Stimulated activated CD4-positive, alpha-beta T cell treated with anti-CD3 and anti-CD28 coated beads, TNF-alpha, amount 100 ng/mL, for 1 hour (primary cell): ENCODE measurements at places on chromosomes 3 and 15.
A peak's percentile ranks its signal among the peaks of the same experiment; 100 is the strongest.

DNA sequence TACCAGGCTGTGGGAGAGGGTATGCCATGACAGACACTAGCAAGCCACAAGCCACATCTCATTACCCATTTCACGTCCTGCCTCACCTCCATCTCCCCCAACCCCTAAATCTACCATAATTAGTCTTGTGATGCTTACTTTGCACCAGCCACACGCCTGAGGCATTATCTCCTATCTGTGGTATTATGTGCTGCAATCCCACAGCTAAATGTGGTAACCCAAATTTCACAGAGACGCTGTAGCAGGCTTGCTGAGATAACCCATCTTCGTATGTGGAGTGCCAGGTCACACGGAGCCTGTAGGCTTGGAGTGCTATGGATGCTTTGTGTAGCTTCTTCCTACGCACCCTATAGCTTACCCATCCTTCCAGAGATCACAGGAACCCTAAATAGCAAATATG, 256.7 kb upstream of the KCNH8 start:
- no peak for DNase-seq

DNA sequence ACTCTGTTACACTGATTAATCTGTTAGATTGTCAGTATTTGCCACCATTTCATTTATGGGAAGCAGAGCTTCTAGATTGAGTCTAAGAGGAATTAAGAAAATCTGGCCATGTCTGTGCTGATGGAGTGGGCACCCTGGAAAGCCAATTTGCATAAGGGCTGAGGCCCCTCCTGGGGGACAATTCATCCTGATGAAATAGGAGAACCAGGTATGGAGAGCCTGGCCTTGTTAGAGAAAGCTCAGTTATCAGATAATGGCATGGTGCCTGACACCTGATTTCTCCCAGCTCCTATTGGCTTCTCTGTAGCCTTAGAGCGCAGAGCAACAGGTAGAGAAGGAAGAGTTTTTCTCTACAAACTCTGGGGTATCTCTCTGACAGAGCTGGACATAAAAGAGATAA, 114.2 kb downstream of the EBLN2 start:
- no peak for DNase-seq

DNA sequence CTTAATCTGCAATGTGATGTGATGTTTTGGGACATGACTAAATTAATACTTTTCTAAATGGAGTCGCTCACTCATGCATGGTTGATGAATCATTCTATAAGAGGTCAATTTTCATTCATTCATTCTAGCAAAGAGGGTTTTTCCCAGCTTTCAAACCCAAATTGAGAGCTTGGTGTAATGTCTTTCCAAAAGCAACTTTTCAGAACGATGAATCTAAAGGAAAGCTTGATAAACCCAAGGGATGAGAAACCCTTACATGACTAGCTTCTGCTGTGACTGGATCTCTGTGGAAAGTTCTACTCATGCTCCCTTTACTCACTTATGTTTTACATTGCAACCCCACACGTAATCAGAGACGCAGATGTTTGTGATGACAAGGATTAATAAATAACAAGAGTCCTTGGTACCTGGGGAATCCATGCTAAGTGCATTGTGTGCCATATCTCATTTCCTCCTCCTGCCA, 47.7 kb downstream of the PDZRN3 start:
- no peak for DNase-seq

DNA sequence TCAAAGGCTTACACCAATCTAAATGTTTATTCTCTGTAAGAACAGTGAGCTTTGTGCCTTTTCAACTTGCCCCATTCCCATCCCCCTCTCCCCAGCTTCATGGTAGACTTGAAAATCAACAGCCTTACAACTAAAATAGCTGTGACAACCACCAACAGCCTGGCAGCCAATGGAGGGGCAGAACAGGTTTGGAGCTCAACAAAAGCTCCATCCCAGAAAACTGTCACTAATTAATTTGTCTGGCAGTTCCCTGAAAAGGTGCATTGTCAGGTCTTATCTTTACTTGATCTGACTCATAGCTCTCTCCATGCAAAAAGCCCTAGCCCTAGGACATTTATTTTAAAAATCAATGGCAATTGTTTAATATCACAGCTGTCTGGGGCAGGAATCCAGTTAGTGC, 22.6 kb downstream of the MTHFS start:
- no peak for DNase-seq

DNA sequence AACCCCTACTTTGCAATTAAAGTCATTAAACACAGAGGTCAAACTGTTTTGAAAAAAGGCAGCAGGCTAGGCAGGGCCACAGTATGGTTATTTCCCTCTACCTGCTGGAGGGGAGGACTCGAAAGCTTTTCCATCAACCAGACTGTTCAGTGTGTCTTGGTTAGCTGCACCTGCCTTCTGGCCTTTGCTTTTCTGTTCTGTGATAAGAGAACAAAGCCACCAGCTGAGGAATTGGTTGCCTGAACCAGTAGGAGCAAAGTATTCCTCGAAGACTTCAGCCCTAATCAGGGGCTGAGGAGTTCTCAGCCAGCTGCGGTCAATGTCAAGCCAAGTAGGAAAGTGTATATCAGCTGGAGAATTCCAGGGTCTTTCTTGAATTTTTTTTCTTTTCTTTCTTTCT, 132.5 kb downstream of the SOX2 start:
- DNase-seq, result no peak

- DNase-seq, result no peak
Measured at GRCh38 chr15:100017140-100017539, 283.9 kb upstream of the LYSMD4 start.

GRCh38 chr3:189839576-189839975, 208.4 kb downstream of the TP63 start:
- DNase-seq, result no peak

DNA sequence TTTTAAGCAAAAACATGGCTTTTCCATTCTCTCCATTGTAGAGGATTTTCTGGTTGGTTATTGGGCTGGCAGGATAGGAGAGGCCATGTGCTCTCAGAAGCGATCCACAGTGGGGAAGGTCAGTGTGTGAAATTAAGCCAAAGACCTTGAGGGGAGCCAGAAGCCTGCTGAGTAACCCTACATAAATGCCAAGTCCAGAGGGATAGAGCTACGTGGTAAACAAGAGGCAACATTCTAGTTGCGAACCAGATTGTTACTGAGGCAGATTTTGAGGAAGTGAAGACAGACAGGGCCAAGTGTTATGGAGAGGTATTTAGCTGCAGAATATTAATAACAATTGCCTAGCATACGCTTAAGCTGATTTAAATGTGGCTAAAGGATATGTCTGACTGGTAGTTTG, 592.8 kb upstream of the GBE1 start:
- DNase-seq, result no peak

GRCh38 chr3:169573148-169573547, 90.4 kb downstream of the MECOM start:
- no peak for DNase-seq

GRCh38 chr3:126582311-126582710, 23.6 kb upstream of the C3orf22 start:
- no peak for DNase-seq

DNA sequence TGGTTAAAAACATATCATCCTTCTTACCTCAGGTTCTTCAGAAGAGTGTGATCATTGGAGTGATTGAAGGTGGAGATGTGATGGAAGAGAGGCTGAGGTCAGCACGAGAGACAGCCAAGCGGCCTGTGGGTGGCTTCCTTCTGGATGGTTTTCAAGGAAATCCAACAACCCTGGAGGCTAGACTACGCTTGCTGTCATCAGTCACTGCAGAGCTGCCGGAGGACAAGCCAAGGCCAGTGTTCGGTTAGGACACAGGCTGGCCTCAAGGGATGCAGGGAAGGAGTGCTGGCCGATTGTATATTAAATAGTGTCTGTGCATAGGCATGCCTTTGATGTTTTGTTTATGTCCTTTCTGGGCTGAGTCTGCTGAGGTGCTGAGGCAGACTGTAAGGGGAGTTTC, 20.2 kb downstream of the QTRT2 start:
- DNase-seq, result no peak

- no peak for DNase-seq
Measured at GRCh38 chr15:63016234-63016633, 26.3 kb upstream of the TPM1 start.

GRCh38 chr15:55823191-55823670, 80.3 kb upstream of the PRTG start:
- DNase-seq, result no peak

- no peak for DNase-seq
Measured at GRCh38 chr3:130950641-130951040, 56.8 kb downstream of the ATP2C1 start.

DNA sequence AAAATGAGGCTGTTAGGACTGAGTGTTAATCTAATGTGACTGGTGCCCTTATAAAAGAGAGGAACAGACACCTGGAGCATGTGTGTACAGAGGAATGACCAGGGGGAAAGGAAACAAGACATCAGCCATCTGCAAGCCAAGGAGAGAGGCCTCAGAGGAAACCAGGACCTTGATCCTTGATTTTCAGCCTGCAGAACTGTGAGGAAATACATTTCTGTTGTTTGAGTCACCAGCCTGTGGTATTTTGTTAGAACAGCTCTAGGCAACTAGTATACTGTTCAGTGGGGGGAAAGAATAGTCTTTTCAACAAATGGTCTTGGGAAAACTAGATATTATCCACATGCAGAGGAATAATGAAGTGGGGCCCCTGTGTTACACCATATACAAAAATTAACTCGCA, 80.6 kb downstream of the CCR1 start:
- no peak for DNase-seq

DNA sequence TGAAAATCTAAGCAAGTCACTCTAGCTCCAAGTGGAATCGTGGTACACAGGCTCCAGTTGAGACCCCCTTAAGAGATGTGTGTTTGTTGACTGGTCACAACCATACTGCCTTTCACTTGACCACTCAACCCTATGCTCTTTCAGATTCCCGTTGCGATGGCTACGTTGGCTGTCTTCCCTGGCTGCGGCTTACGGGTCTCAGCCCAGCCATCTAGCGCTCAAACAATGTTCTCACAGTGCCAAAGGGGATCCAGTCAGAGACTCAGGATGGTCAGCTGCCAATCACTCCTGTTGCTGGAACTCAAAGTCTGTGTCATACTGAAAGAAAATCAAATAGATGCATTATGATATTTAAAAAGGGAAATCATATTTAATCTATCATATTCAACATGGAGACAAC, 237.6 kb downstream of the ITPR1 start:
- DNase-seq, result no peak

DNA sequence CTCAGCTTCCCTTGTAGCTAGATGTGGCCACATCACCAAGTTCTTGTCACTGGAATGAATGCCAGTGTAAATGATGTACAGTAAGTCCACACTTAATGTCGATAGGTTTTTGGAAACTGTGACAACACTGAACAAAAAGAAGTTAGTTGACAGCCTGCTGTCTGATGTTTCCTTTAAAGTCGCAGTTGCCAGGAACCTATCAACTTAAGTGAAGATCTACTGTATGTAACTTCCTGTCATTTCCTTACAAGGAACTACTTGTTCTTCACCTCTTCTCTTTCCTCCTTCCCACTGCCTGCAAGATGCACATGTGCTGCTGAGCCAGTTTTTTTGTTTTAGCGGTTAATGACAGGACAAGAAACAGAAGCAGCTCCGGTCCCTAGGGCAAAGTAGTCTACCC, 44.6 kb downstream of the HDGFL3 start:
- no peak for DNase-seq

GRCh38 chr15:44045217-44045616, 149.9 kb downstream of the FRMD5 start:
- no peak for DNase-seq

- peak; percentile 55 for DNase-seq
Measured at GRCh38 chr3:143121241-143122088, 1.9 kb downstream of the CHST2 start.

- DNase-seq, result no peak
Measured at GRCh38 chr15:99729920-99730319, 3.3 kb downstream of the LYSMD4 start.

- DNase-seq, result no peak
Measured at GRCh38 chr15:58528188-58528870, 96.5 kb downstream of the LIPC start.

DNA sequence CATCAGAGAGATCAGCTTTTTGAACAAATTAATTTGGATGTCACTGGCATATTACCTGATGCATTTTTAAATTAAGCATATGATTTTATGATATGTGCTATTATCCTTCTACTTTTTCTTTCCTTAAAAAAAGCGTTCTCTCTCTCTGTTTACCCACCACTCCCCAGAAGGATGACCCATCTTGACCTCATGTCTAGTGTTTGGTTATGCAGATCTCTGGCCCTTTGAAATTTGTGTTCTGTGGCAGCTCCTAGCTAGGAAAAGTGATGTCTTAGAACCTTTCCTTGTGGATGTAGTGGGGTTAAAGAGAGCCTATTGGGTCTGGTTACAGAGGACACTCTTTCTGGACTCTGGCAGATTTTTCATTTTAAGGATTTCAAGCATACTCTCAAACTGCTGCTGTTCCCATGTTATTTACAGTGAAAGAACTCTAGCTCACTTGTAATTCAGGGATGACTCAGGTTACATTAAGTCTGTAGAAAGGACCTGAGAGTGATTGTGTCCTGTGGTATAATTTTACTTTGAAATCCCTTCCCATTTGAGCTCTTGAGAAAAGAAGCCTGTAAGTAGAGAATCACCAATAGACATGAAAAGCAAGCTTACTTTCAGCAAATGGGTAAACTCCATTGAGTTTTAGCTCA, 23.8 kb downstream of the ARHGEF26 start:
- no peak for DNase-seq

GRCh38 chr3:14678015-14678503, 3.1 kb downstream of the C3orf20 start:
- no peak for DNase-seq

GRCh38 chr3:27176256-27176655, 192.9 kb downstream of the NEK10 start:
- DNase-seq, result no peak

- no peak for DNase-seq
Measured at GRCh38 chr3:127114337-127115070, 78.4 kb upstream of the PRR23E start.

- DNase-seq, result no peak
Measured at GRCh38 chr15:68958597-68958996, 28.3 kb downstream of the SPESP1 start.

DNA sequence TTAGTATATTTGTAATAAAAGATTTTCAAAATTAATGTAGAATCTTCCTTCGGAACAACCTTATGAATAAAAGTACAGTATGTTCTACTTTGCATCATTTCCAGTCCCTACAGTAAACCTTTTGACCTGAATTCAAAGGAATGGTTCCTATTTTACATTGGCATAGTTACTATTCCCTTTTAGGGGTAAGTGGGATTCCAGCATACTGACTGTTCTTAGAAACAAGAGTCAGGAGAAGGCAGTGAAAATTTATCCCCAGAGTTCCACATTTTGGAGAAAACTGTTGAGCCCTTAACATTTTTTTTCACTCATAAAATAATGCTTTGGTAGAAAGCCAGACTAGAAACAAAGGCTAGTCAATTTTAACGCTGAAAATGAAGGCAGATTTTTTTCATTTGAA, 78.1 kb downstream of the P3H2 start:
- no peak for DNase-seq

DNA sequence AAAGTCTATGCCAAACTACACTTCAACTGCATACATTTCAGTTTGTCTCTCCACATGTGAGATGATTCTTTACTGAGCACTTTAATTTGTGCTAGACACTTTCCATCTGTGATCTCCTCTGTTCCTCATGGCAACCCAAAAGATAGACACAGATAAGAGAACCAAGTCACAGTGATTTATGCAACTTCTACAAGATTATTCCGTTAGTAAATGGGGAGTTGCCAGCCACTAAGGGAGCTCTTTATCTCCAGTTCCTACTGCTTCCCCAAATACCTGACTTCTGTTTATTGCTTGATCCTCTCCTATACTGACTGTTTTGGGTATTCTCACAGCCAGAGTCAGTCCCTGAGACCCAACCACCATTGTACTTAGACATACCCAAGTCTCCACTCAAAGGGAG, 24.1 kb upstream of the AKAP13 start:
- no peak for DNase-seq

- no peak for DNase-seq
Measured at GRCh38 chr3:187188931-187189330, 8.4 kb upstream of the RTP1 start.
